ENCODE measurements at places on chromosomes 5 and 9.

DNA sequence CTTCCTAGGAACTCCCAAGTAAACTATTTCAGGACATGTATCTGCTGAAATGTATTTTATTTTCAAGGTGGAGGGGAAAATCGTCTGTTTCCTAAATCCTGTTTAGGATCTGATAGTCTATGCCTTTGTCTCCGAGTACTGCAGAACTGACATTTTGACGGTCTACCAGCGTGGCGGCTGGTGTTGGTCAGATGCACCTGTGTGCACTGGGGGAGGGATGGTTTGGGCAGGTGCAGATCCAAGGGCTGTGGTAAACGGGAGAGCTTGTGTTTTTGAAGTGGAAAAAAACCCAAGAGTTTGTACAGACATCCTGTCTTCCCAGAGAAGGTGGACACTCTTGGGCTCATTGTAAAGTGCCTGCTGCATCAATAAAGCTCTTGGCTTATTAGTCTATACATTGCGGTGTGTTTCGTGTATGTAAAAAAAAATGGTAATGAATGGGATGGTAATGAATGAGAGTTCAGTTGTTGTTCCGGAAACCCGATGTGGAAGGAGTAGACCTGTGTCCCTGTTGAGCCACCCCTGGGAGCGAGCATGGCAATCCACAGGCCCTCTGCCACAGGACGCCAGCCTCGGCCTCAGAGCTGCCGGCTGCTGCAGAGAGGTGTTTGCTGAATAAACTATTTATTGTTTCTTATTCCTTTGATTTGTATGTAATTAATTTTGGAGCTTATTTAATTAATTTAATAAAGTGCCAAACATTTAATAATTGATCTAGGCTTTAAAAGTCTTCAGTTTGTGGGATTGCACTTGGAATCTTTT lies 15.3 kb downstream of the ARPC5L start:
- H3K36me3 ChIP-seq: peaks cover 36% of the 10 kb centered on the region
- H3K4me3 ChIP-seq: no peak overlapping the region
- peak overlapping the region; percentile 91 for H3K27ac ChIP-seq
- DNase-seq: no peak
- H3K4me1 ChIP-seq: peaks cover 33% of the 10 kb centered on the region

DNA sequence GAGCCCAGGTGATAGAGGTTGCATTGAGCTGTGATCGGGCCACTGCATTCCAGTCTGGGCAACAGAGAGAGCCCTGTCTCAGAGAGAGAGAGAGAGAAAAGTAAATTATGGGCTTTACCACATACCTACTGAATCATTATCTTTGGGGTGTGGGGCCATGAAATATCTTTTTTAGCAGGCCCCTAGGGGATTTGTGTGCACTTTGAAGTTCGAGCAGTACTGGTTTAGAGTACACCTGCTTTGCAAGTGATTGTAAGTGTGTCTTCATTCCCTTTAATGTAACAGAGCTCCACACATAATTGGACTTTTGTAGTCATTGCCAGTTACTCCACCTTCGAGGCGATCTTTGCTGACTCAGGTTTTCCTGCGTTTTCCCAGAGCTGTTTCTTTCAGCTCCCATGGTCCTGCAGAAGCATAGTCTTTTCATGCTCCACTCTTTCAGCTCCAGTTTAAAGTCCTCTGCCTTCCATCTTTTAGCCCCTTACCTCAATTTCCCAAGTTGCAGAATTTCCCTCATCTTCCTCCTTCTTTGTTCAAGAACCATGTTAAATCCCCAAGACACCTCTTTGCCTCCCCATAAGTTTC lies 24.0 kb upstream of the FRMPD1 start:
- no peak overlapping the region for H3K4me3 ChIP-seq
- no peak overlapping the region for H3K27ac ChIP-seq
- DNase-seq: no peak
- H3K4me1 ChIP-seq: no peaks in the 10 kb centered on the region
- no peaks in the 10 kb centered on the region for H3K36me3 ChIP-seq

- H3K36me3 ChIP-seq: no peaks in the 10 kb centered on the region
- DNase-seq: no peak
- no peak overlapping the region for H3K4me3 ChIP-seq
- peaks cover 1% of the 10 kb centered on the region for H3K4me1 ChIP-seq
- peaks cover 22% of the 10 kb centered on the region for H3K27me3 ChIP-seq
Measured at GRCh38 chr5:172502969-172503368, 48.6 kb upstream of the SH3PXD2B start.

GRCh38 chr9:134002796-134003195 lies 10.7 kb upstream of the VAV2 start:
- H3K27ac ChIP-seq: no peak overlapping the region
- H3K4me1 ChIP-seq: no peaks in the 10 kb centered on the region
- H3K4me3 ChIP-seq: no peak overlapping the region
- peaks cover 46% of the 10 kb centered on the region for H3K27me3 ChIP-seq
- DNase-seq: no peak
- H3K36me3 ChIP-seq: no peaks in the 10 kb centered on the region

DNA sequence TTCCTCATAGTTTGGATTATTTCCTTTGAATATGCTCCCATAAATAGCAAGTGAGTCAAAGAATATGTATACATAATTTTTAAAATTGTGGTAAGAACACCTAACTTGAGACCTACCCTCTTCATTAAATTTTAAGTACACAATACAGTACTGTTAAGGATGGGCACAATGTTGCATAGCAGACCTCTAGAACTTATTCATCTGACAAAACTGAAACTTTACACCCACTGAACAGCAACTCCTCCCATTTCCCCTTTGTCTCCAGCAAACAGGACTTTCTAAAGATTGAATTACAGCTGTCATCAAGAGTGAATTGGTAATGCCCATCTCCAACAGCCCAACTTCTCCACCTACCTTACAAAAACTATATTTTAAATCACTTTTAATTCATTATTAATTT lies 388.9 kb downstream of the HTR1A start:
- no peaks in the 10 kb centered on the region for H3K4me1 ChIP-seq
- H3K4me3 ChIP-seq: no peak overlapping the region
- H3K27ac ChIP-seq: no peak overlapping the region
- no peak for DNase-seq
- no peaks in the 10 kb centered on the region for H3K27me3 ChIP-seq
- H3K36me3 ChIP-seq: no peaks in the 10 kb centered on the region

GRCh38 chr9:83034587-83034986 lies 28.4 kb downstream of the RASEF start:
- H3K36me3 ChIP-seq: no peaks in the 10 kb centered on the region
- H3K4me3 ChIP-seq: no peak overlapping the region
- DNase-seq: no peak

DNA sequence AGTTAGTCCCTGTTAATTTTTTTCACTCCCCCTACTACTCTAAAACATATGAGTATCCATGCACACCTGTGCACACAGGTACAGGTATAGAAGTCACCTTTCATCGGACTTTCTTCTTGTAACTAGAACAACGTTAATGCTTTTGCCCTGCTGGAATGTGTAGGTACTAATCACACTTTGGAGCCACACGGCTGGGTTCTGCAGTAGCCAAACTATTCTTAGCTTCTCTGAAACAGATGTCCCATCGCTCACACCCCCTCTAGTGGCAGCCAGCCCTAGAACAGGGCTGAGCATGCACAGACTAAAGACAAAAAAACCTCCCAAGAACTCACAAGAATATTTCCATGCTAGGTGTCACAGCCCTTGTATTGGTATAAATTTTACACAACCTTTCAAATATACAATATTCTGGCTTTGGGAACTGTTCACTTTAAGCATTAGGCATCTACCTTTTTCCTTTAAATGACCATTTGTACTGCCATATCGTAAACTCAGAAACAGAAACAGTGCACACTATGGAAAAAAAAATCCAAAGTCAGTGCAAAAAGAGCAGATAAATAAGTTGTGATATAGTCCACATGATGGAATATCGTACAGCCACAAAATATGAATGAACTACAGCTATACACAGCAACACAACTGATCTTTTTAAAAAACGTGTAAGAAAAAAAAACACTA lies 64.0 kb downstream of the RETREG1 start:
- no peaks in the 10 kb centered on the region for H3K27me3 ChIP-seq
- no peak overlapping the region for H3K4me3 ChIP-seq
- DNase-seq: peak; percentile 53
- no peaks in the 10 kb centered on the region for H3K36me3 ChIP-seq
- peaks cover 15% of the 10 kb centered on the region for H3K4me1 ChIP-seq

DNA sequence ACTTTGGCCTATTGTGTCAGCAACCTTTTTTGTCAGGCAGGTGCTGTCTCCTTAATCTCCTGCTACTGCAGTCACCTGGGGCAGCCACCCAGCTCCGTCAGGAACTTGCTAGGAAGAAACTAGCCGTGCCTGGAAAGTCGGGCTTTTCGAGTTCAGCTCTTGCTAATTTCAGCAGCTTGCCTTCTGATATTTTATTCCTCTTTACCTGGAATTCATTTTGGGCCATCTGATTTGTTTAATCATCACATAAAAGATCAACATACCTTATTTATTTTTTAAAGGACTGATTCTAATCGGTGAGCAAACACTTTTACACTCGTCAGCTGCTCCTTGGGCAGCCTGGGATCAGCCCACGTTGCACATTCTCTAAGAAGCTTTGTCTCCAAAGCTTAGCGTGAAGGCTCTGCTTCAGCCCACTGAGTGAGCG lies 42.2 kb downstream of the PRLR start:
- H3K27me3 ChIP-seq: peaks cover 6% of the 10 kb centered on the region
- H3K27ac ChIP-seq: no peak overlapping the region
- no peak overlapping the region for H3K4me3 ChIP-seq

- H3K27me3 ChIP-seq: no peaks in the 10 kb centered on the region
- H3K4me1 ChIP-seq: no peaks in the 10 kb centered on the region
- H3K36me3 ChIP-seq: no peaks in the 10 kb centered on the region
- H3K27ac ChIP-seq: no peak overlapping the region
Measured at GRCh38 chr9:9223175-9223574, 1389.6 kb downstream of the PTPRD start.
